ENCODE measurements at places on chromosomes 11 and 22.

DNA sequence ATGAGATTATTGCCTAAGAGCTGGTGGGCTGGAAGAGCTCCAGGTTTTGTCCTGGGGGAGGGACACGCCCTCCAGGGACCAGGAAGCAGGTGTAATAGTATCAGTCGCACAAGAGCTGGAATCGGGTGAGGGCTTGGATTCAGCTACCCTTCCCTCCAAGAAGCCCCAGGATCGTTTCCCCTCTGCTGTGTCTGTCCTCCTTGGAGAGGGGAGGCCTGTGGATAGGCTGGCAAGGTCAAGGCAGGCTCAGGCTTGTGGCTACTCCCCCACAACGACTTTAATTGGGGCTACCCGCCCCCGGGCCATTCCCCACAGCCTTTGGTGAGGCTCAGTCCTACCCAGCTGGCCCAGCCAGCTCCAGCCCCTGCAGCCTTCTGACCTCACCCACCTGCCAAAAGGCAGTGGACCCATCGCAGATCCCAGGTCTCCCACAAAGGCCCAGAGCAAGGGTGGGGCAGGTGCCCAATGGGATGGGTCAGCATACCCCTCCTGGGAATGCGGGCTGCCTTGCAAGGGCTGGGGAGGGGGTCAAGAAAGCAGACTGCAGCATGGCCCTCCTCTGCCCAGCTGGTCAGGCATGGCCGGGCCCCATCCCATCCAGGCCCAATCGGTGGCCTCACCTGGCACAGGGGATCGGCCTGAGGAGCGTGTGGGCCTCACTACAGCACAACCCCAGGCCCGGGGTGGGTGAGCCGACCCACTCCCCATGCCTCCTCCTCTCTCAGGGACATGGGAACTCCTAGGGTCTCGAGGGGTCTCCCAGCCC lies 1.0 kb downstream of the CTSD start:
- DNase-seq = no peak

DNA sequence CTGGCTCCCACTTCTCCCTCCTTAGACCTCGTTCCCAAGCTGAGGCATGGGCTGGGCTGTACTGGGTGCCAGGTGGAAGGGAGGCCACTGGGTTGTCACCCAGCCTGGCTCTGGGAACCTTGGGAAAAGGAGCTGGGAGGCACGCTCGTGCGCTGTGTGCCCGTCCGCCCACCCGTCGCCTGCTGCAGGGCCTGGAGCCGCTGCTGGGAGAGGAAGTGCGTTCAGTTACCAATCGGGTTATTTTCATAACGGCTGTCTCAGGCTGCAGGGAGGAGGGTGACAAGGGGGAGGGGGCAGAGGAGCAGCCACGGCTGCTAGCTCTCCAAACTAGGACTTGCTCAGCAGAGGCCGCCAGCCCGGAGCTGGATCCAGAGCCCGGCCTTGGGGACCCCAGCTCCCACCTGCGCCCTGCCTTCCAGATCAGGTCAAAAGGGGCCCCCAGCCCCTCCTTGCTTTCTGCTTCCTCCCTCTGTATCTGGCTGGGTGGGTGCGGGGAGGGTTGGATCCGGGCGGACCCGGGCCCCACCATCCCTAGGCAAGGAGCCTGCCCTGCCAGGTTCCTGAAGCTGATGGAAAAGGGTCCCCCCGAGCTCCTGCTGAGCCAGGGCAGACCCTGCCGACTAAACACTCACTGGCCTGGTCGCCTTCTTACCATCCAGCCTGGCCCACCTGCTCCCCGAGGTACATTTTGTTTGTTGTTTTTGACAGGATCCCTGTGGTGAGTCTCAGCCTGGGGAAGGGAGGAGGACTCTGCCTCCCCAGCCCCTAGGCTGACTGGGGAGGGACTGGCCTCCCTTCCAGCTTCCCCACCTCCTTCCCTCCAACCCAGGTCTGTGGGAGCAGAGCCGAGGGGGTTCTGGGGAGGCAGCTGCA lies 14.3 kb downstream of the DGKZ start:
- DNase-seq = no peak

DNA sequence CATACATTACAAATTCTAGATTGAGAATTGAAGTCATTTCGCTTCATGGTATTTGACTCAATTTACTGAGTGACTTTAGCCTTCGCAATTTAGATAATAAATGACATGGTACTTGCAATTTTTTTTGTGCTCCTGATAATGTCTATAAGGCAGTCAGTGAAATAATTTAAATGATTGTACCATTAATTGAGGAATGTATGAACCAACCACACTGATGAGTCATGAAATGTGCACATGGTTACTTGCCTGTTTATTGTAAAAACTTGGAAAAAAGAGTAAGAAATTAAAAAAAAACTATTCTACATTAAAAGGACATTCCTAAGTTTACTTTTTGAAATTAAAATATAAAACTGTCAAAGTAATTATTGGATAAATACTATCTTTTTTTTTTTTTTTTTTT lies 43.3 kb downstream of the DNAJC24 start:
- no peak for DNase-seq

DNA sequence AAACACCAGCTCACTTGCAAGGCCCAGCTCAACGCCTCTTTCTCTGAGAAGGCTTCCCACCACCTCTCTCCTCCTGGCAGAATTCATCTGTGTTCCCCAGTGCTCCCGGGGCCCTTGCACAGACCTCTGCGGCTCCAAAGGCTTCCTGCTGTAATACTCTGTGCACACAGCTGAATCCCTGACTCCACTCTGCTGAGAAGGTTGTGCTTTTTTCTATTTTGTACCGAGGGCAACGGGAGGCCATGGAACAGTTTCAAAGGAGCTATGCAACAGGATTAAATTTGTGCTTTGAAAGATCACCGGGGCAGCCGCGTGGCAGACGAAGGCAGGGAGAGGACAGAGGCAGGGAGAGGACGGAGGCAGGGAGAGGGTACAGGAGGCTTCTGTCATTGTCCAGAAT lies 49.2 kb upstream of the SYT7 start:
- no peak for DNase-seq

GRCh38 chr22:30460147-30460546 lies 11.7 kb downstream of the SEC14L3 start:
- no peak for DNase-seq

GRCh38 chr11:116901211-116901610 lies 63.8 kb upstream of the APOA1 start:
- no peak for DNase-seq

GRCh38 chr11:110200241-110200640 lies 96.2 kb downstream of the RDX start:
- no peak for DNase-seq

DNA sequence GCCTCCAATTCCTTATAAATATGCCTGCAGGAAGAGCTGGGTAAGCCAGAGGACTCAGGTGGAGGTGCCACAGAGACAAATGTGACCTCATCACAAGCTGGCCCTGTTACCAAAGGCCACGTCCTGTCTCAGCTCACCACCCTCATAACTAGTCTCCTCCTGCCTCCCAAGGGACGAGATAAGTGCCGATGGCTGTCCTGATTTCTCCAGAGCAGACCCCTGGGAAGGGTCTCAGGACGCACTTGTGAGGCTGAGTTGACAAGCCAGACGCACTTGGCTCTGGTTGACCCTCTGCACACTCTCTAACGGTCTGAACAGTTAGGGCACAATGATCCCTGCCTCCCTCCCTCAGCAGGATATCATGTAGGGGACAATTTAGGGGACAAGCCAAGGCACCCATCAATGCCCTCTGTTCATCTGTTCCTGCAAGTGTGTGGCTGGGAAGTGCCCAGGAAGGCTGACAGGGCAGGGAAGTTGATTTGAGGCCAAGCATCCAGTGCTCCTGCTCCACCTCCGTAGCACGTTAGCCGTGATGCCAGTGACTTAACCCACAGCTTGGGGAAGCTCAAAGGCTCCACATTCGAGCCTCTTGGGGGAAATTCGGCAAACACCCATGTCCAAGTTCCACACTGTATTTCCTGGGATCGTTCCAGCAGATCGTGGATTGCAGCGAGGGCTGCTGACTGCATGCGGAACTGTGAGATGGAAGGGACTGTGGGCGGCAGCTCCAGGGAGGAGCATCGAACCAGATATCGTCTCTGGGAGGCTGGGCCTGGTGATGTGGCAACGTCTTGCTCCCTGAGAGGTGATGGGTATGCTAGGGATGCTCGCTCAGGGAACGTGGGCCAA lies 2.8 kb downstream of the SMIM38 start:
- no peak for DNase-seq

- no peak for DNase-seq
These were observed 10.4 kb upstream of the PPP2R1B start for GRCh38 chr11:111776398-111777093.

DNA sequence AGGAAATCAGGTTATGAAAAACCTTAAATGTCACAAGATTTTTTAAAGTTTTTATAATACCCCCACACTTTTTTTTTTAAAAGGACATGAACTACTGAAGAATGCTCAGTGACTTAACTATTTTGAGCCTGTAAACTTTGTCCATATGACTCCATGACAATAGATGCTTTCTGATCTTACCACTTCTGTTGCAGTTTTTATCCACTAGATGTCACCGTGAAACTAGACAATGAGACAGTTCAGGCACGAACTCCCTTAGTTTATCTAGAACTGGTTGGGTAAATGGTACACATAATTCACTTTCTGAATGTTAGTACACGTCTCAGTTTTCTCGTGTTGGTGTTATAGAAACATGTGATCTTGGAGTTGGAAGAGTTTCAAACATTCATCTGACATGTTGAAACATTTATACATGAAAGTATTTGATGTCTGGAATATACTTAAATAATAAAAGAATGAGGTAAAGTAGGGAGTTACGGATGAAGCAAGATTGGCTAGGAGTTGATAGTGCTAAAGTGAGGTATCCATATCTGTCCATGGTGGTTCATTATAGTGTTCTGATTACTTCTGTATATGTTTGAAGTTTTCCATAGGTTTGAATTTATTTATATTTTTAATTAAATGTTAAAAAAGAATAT lies 8.1 kb downstream of the CCDC15 start:
- DNase-seq = no peak

DNA sequence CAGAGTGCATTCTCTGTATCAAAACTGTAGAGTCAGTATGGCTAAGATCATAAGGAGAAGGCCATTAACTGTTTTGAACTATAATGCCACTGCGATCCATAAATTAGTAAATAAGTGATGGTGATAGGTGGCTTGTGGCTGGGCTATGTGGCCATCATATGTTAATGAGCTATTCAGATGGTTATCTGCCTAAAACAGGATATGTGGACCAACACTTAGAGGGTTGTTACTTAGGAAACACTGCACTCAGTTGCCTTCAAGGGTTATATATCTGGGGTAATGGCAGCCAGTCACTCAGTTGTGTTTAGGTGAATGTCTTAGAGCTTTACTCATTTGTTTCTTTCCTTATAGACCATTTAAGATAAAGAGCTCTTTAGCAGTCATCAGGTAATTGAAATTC lies 66.0 kb downstream of the PPP2R1B start:
- no peak for DNase-seq

GRCh38 chr22:24599514-24599913 lies 3.5 kb upstream of the GGT1 start:
- DNase-seq = no peak

- DNase-seq = no peak
These were observed 73.3 kb downstream of the ETS1 start for GRCh38 chr11:128513915-128514681.

GRCh38 chr11:92302770-92303169 lies 78.2 kb downstream of the FAT3 start:
- no peak for DNase-seq

- DNase-seq = no peak
These were observed 128.8 kb downstream of the APIP start for GRCh38 chr11:34787348-34787747.

DNA sequence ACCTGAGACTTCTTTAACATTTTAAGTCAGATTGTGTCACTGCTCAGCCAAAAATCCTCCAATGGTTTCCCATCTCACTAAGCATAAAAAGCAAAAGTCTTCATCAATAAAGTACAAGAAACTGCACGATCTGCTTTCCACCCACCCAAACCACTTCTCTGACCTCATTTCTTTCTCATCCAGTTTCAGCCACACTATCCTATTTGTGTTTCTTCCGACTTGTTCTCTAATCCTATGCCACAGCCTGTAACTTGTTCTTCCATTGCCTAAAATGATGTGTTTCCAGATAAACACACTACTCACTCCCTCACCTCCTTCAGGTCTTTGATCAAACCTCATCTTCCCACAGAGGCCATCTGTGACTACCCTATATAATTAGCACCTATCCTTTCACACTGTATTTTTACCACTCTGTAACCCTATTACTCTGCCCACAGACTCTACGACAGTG lies 28.4 kb downstream of the ARHGAP32 start:
- no peak for DNase-seq

DNA sequence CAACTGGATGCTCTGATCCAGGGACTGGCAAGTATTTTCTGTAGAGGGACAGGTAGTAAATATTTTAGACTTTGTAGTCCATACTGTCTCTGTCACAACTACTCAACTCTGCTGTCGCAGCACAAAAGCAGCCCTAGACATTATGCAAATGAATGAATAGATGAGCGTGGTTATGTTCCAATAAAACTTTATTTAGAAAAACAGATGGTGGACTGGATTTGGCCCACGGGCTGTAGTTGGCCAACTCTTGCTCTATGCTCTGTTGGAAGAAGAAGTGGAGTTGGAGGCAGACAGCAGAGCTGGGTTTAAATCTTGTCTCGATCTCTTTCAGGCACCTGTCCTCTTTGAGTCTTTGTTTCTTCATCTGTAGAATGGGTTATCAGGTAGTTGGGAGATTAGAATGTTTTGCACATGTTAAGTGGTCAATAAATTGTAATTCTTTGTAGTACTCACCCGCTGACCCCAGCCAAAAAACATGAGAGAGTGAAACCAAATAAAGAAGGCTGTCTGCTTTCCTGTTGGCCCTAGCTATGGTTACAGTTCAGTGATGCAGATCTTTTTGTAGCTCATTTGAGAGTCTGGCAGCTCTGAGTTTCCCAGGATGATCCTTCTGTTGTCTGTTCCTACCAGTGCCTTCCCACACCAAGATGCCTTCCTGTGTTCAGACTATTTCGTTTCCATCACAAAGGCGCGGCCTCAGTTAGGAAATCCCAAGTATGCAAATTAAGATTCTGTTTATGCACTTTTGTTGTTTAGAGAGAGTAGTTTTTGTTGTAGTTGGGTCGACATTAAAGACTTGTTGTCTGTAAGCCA lies 198.1 kb upstream of the SEZ6L start:
- DNase-seq = no peak

DNA sequence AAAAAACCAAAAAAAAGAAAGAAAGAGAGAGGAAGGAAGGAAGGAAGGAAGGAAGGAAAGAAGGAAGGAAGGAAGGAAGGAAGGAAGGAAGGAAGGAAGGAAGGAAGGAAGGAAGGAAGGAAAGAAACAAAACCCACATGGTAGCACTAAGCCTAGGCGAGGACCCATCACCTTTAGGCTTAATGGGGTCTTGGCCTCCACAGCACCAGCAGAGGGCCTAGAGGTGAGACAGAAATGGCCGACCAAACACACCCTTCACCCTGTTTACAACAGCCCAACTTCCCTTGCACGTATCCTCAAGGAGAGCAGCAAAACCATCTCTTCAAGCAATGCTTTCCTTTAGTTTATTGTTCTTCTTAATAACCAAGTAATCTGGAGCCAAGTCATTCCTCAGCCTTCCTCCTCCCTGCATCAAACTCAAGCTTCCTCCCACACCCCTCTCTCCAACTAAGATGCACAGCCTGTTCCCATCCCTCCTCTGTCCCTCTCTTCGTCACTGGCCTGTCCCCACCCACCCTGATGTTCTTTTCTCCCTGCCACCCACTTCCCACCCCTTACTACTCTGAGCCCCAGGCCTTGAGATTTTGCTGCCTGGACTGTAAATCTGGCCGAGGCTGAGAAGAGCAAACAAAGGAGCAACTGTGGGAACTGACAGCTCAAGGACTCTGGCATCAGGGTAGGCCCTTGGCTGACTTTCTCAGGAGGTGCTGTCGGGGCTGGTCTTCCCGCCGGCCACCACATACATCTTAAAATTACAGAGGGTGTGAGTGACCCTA lies 26.0 kb downstream of the POU2AF1 start:
- DNase-seq = no peak
